T-cell (primary cell): ENCODE measurements at places on chromosomes 2 and 18.

DNA sequence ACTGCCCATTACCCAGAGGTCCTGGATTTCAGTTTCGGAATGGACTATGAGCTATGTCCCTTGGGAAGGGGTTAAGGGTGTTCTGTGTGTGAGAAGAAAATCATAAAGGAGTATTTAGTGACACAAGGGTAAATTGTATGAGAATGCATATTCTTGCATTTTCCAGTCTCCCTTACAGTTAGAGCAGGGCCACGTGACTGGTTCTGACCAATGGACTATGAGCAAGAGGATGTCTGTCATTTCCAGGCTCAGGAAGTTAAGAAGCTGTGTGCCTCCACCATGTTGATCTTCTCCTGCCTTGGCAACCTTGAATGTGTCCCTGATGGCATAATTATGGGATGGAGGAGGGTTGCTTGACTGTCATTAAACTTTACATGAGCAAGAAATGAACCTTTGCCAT lies 94.9 kb downstream of the DHRS9 start:
- no peak for DNase-seq

- no peak for DNase-seq
Measured at GRCh38 chr2:163934131-163934530, 198.3 kb upstream of the FIGN start.

GRCh38 chr2:10412380-10412779 lies 35.7 kb downstream of the ODC1 start:
- DNase-seq = no peak

- no peak for DNase-seq
Measured at GRCh38 chr2:223000872-223001796, 50.9 kb upstream of the KCNE4 start.

- no peak for DNase-seq
Measured at GRCh38 chr18:44396550-44396949, 284.1 kb upstream of the SETBP1 start.

GRCh38 chr18:22551536-22552151 lies 133.9 kb upstream of the CTAGE1 start:
- DNase-seq = no peak

GRCh38 chr2:43241558-43241957 lies 15.2 kb upstream of the ZFP36L2 start:
- no peak for DNase-seq

DNA sequence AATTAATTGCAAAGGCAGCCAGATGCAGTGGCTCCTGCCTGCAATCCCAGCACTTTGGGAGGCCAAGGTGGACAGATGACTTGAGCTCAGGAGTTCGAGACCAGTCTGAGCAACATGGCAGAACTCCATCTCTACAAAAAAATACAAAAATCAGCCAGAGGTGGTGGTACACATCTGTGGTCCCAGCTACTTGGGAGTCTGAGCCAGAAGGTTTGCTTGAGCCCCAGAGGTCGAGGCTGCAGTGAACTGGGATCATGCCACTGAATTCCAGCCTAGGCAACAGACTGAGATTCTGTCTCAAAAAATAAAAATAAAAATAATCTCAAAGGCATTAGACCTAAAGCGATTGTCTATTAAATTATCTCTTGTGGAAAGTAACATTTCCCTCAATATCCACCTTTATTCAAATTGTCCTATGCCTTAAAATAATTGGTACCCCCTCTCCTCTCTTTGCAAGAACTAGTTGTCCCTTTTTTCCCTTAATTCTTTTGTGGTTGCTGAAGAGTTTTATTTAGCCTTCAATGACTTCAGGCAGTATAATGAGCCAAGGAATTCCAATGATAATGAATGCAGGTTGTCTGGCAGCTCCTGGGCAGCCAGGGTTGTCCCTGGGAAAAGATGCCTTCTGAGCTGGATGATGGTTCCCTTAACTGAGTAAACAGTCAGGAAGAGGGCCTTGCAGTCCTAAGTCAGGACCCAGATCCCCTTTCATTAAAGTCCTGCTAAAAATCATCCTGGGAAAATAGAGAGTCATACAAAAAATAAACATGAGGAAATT lies 32.2 kb downstream of the GPR75 start:
- DNase-seq = no peak

DNA sequence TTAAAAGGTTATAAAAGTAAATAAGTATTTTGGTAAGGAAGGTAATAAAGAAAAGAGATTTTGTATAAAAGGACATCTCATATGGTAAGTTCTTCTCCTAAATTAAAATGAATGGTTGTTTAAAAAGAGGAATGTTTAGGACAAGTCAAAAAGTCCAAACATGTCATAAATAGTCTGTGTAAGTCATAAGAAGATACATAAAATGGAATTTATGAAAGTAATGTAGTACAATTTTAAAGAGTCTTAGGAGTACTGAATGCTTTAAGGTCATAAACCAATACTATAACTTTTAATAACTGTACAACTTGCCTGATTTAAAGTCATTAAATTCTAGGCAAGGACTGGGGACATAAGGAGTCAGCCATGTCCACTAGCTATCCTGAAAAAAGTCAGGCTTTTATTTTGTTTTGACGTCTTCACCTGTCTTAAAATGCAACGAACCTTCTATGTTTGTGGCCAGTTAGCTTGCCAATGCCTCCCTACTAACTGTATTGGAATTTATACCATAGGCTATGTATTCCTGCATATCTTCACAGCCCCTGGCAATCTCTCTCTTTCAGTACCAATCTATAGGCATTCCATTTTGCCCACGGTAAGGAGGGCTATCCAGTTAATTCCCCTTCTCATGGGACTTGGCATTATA lies 312.3 kb upstream of the LRRTM4 start:
- no peak for DNase-seq

- DNase-seq = no peak
Measured at GRCh38 chr2:61759718-61760117, 94.1 kb downstream of the FAM161A start.

DNA sequence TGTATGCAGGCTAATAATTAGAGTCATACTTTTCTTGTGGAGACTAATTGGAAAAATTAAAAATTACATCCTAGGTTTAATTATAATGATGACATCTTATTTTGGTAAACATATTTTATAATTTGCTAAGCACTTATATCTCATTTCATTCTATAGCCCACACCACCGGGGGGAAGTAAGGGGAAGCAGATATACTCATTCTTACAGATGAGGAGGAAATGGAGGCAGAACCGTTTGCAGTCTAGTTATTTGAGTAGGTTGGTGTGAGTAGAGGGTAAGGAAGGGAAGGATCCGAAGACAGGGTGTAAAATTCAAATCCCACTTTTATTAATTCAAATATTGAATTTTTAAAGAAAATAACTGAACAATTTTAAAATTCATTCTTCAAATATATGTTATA lies 3.7 kb downstream of the ITGAV start:
- no peak for DNase-seq

- no peak for DNase-seq
Measured at GRCh38 chr2:209592106-209592505, 168.3 kb downstream of the MAP2 start.

DNA sequence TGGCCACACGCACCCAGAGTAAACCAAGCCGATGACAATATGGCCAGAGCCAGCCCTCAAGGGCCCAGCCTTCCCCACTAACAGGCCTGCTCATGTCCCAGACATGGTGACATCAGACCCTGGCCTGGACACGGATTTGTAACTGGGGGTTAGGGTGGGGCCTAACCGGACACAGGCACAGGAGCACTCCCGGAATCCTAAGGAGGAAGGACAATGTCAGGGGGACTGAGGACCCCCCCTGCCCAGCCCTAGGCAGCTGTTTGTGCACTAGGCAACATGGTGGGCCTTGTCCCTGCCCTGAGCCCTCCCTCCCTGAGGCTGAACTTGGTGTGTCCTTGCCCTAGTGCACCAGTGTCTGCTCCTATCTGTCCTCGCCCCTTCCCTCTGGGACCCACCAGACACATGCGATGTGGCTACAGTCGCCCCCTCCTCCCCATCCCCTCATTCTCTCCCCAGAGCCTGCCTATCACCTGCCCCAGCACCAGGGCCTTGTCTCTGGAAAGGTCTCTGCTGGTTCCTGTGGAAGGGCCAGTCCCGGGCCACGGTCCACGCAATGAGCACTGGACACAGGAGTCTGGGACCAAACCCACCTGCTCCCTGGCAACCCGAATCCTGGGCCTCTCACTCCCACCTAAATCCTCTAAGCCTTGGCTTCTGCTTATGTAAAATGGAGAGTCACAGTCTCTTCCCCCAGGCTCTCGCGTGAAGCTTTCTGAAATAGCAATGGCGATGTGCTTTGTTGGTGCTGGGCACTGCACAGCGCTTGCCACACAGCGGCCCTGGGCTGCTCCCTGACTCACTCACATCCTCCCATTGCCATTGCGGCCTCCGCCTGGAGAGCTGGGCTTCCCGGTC lies 76.5 kb upstream of the RAB6C start:
- no peak for DNase-seq

DNA sequence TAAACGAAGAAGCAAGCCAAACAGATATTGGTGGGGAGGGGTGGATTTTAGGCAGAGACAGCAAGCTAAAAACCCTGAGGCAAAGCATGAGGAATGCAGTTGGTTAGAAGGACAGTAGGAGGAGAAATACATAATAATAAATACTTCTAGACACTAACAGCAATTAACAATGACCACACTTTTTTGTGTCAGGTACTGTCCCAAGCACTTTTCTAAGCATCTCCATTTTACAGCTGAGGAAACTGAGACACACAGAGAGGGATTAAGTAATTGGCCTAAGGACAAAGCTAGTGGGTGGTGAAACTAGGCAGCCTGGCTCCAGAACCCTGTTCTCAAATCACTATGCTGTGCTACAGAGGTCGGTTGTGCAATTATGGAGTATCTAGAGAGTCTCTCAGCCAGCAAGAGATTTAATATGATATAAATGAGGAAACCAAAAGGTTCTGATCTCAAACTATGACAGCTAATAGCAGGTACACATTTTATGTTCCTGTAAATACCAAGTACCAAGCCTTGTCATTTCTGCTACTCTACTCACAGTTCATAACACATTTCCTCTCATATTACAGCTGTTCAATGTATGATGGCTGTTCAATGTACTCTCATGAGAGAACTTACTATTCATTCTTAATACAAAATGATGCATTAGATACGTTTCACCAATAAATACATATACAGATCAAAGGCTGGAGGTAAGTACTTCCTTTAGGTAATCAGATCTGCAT lies 5.3 kb downstream of the MAP4K3 start:
- DNase-seq = no peak

GRCh38 chr2:11941201-11942177 lies 195.1 kb downstream of the LPIN1 start:
- DNase-seq = no peak

- no peak for DNase-seq
Measured at GRCh38 chr18:13366962-13367892, 148.7 kb downstream of the LDLRAD4 start.

DNA sequence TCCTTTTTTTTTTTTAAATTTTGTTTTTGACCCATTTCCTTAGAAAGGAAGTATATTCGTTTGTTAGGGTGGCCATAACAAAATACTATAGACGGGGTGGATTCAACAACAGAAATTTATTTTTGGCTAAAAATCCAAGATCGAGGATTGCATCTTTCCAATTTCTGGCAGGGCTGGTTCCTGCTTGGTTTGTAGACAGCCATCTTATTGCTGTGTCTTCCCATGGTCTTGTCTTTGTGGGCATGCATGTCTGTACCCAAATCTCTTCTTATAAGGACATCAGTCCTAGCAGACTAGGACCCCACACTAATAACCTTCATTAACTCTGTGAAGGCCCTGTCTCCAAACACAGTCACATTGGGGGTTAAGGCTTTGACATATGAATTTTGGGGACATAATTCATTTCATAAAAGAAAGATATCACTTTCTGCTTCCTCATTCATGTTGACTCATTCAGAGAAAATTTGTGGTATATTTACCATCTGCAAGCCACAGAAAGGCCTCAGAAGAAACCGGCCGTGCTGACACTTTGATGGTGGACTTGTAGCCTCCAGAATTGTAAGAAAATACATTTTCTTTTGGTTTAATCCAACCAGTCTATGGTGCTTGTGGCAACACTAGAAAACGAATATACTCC lies 262.1 kb downstream of the LPIN1 start:
- DNase-seq = no peak

- no peak for DNase-seq
Measured at GRCh38 chr2:118852605-118853128, 5.2 kb upstream of the EN1 start.

DNA sequence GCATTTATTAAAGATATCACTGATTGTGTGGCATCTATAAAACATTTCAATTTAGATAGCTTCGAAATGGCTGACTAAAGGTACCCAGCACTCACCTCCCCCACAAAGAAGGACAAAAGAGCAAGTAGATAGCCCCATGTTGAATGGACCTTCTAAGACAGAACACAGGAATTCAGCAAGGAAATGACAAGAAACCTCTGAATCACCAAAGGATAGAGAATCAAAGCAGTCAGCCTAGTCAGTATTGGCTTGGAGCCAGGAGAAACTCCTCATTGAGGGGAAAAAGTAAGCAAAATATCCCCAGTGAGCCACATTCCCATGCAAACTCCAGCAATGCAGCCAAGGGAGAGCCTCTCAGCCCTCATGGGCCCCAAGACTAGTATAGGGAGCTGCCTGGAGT lies 113.7 kb downstream of the BARD1 start:
- DNase-seq = no peak

- no peak for DNase-seq
Measured at GRCh38 chr18:33495278-33495677, 54.8 kb upstream of the CCDC178 start.

DNA sequence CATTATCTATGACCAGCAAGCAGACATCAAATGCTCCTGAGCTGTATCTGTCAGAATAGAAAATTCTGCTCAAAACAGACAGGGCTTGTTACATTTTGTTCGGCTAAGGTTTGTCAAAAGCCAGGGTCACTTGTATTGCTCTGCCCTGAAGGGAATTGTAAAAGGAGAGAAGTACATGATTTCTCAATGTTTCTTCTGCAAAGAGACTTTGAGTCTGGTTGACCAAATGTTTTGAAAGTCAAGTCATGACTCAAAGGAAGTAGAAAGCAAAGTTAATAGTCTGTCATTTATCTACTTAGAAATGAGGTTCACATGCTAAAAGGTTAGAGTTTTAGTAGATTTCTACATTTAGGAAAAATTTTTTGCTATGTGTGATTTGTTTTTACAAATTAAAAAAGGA lies 1624.1 kb upstream of the ZEB2 start:
- no peak for DNase-seq

- DNase-seq = no peak
Measured at GRCh38 chr18:57959278-57959677, 84.7 kb upstream of the NEDD4L start.

DNA sequence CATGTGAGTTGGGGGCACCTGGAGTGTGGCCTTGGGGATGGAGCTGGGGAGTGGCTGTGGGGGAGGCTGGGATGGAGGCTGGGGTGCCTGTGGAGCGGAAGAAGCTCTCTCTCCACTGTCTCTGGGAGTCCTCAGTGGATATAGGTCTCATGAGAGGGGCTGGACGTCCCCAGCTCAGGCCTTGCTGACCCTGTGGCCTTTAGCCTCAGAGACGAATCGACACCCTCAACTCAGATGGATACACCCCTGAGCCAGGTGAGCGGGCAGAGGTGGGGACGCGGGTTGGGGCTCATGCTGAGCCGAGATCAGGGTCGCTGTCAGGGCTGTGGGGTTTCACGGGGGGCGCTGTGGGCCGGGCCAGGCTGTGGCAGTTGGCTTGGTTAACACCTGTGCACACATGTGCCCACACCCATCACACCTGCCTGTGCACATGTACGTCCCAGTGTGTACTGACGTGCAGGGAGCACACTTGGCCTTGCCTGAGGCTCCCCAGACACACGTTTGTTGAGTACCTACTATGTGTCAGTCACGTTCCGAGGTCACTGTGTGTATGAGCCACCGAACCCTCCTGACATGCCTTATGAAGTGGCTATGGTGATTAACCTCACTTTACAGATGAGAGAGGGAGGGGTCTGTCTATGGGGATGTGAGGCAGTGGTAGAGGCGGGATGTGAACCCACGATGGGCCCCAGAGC lies 20.1 kb downstream of the ZAP70 start:
- DNase-seq = no peak

- DNase-seq = no peak
Measured at GRCh38 chr2:105553538-105554196, 154.8 kb upstream of the FHL2 start.
